T-helper 2 cell (primary cell): ENCODE measurements at places on chromosomes 7 and 10.

DNA sequence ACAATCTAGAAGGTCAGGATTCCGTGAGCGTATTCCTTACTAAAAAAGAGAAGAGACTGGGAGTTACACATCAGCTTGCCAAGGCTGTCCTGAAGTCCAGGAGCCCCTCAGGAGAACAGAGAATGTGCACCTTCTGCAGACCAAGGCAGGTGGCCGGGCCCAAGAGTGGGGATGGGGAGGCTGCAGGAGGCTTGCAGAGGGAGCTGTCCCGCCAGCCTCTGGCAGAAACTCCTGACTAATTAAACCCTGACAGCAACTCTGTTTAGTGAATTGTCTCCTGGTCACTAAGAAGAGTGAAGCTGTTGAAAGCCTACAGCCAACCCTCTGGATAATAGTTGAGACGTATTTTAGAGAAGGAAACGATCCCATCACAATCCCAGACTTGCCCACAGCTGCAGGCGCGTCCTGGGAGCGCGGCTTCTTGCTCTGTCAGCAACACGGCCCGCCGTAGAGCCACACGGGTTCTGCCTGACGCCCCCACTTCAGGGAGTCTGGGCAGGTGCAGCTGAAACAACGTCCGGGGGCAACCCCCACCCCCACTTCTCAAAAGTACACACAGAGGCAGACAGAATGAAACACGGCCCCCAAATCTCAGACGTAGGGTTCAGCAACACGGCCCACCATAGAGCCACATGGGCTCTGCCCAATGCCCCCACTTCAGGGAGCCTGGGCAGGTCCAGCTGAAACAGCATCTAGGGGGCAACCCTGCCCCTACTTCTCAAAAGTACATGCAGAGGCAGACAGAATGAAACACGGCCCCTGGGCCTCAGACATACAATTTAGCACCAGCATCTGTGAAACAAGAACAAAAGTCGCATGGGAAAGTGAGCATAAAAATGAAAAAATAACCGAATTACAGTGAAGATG is 45.2 kb downstream of the DIP2C start:
- no peak for DNase-seq

DNA sequence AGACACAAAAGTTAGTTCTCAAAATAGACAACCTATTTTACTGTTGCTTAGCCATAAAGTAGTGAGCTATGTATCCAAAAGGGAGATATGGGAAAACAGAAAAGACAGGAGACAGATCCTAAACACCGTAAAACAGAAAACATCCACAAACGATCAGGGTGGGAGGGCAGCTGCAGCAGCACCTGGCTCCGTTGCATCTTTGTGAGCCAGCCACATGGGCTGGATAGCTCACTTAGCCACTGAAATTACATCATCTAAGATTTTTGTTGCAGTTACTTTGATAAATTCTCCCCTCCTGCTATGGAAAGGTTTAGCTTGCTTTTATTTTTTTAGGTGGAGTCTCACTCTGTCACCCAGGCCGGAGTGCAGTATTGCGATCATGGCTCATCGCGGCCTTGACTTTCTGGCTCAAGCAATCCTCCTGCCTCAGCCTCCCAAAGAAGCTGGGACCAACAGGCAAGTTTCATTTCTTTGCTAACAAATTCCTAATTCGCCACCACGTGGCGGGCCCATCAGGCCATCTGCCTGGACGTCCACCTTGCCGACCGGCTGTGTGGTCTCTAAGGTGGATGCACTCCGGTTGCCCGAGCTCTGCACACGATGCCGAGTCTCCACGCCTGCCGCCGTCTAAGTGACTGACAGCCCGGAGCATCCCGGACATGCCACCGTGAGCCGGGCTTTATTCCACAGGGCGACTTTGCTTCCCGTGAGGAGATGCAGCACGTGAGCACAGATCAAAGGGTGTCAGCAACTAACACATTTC is 159.8 kb downstream of the DIP2C start:
- DNase-seq, result no peak

DNA sequence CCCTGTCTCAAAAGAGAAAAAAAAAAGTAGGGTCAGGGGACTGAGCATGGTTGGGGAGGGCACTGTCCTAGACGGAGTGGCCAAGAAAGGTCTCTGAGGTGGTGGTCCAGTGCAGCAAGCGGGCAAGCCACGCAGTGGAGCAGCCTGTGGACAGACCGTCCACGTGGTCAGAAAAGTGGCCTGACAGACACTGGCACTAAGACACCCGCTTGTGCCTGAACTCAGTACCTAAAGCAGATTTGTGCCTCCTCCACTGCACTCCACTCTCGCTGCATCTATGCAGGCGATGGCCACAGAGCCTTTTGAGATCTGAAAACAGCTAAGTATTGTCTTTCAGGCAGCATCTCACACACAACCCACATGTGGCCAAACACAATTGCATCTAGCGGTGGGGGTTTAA is 8.8 kb downstream of the ASB10 start:
- DNase-seq, result no peak

DNA sequence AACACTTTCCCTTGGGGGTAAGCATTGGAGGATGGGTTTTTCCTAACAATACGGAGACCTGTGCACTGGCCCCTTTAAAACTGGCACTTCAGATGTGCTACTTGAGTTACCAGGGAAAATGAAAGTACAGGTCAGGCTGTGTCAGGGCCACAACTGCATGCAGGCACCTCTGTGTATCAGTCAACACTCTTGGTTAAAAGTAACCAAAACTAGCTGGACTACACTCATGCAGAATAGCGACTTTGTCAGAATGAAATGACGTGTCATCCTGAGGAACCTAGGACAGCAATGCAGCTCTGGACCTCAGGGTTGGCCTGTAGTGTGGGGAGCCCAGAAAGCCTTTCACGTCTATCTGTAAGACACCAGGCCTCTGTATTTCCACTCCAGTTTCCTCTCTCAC is 33.8 kb upstream of the SMKR1 start:
- no peak for DNase-seq

- no peak for DNase-seq
Measured at GRCh38 chr7:123431075-123431614, 103.2 kb downstream of the IQUB start.

- DNase-seq, result no peak
Measured at GRCh38 chr10:63247771-63248170, 114.6 kb downstream of the NRBF2 start.

DNA sequence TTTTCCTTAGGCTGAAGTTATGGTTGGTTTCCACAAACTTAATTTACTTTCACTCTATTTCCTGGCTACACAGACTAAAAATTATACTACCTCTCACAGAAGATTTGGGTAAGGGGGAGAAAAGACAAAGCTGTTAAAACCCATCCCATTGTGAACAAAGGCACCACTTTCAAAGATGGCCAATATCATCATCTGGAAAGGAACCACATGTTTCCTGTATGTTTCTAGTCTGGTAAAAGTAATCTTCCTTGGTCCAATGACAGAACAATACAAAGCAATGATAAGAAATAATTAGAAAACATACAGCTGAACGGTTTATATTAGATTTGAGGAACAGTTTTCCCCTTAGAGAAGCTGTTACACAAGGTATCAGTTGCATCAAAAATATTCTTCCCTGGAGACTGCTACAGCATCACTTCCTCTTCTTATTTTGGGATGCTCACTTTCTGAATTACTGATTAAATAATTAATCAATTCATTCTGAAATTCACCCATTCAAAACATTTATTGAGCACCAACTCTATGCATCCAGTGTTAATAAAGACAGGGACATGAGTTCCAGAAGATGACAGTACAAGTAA is 8.5 kb upstream of the SFR1 start:
- no peak for DNase-seq

GRCh38 chr7:128880791-128881457 is 18.3 kb downstream of the ATP6V1F start:
- DNase-seq, result no peak

GRCh38 chr10:15744217-15744865 is 24.6 kb upstream of the ITGA8 start:
- no peak for DNase-seq

GRCh38 chr7:1368184-1368681 is 91.0 kb downstream of the MICALL2 start:
- no peak for DNase-seq

DNA sequence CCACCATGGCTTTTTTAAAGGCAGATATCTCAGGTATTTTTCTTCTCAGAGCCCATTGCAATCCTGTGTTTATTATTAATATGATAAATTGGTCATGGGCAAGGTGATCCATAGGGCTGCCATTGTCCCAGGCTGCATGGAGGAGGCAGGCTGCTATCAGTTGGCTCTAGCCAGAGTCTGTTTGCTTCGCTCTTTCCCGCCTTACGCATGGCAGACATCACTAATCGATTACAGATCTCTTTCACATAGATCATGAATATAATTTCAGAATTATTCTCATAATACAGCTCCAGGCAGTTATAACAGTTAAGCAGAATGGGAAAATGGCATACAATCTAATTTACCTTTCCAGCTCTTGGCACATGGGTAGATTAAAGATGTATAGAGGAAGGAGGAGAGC is 30.4 kb upstream of the HABP2 start:
- DNase-seq, result no peak

GRCh38 chr10:29608062-29608461 is 26.7 kb downstream of the SVIL start:
- DNase-seq, result no peak

DNA sequence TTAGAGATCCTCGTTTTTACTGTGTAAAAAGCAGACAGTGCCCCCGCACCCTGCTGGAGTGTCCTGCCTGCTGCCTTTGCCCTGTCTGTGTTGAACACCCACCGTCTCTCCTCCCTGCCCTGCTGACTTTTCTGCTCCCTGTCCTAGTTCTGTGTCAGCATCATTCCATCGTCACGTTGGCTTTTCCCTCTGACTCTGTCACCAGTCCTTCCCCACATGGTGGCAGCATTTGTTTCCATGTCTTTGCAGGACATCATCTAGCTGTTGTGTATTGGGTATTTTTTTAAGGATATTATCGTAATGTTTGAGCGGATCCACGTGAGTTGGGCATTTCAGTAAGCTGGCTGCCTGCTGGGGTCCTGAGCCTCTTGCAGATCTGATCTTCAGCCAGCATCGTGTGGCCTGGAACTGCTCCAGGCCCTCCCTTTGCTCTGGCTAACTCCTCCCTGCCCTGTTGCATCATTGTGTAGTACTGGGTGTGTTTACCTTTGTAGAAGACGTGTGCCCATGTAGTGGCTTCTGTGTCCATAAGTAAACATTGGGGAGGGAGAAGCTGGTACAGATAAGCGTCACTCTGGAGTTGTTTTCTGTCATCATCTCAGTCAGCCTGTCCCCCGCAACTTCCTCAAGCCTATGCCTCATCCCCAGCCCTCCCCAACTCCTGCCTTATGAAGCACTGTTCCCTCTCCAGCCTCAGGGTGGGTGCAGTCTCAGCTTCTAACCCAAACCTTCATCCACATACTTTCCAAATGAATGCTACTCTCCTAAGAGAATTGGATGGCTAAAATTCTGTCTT is 44.3 kb downstream of the TRRAP start:
- no peak for DNase-seq

DNA sequence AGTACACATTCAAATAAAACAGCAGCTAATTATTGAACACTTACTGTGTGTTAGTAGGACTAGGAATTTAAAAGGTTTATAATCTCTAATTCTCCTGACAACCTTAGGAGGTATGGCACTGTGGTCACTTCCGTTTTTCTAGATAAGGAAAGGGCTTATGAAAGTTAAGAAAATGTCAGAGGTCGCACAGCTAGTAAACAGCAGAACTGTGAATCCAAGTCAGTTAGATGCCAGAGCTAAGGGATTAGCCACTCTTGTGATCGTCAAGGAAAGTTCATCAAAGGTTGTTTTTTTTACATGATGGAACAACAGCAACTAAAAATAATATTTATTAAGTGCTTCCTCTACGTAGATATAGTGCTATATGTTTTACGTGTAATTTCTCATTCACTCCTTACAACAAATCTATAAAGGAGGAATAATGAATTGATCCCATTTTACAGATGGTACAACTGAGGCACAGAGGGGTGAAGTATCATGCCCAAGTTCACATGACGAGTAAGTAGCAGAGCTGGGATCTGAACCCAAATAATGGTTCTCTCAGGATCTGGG is 84.9 kb downstream of the NAMPT start:
- no peak for DNase-seq
